DMS153 (cell line): ENCODE measurements at places on chromosomes 5 and 9.

GRCh38 chr9:35519692-35520363, 29.9 kb downstream of the RUSC2 start:
- DNase-seq = no peak

DNA sequence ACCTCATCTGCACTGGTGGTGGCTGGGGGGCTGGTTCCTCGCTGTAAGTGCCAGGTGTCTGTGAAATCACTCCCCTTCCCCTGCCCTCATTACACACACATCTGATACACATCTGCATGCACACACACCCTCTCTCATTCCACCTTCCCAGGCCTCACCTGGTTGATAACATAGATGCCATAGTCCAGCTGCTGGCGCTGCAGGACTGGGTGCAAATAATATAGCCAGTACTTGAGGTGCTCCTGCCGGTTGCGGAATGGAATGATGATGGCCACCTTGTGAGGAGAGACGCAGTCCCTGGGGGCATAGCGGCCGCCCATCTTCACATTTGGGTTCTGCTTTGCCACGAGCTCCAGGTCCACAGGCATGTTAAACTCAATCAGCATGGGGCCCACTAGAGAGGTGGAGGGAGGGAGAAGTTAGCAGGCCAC, 32.1 kb downstream of the B4GALT1 start:
- no peak for DNase-seq

- DNase-seq = no peak
These were observed 62.6 kb upstream of the ZNF354B start for GRCh38 chr5:178797101-178797521.

GRCh38 chr9:3827175-3827574, 301.4 kb upstream of the RFX3 start:
- no peak for DNase-seq

DNA sequence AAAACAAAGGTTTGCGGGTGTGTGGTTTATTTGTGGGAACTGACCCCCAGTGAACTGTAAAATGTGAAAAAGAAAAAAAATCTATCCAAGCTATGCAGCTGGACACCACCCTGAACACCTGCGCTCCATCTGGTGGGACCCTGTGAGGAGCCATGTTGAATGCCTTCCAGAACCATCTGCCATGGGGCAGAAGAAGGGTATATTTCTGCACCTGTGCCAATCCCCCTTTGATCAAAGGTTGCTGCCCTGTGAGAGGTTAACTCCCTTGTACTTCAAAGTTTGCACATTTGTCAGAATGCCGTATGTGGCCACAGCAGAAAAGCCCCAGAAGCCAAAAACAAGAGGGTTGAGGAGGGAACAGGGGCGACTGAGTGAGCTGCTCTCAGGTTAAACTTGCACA, 148.5 kb upstream of the ALDH1B1 start:
- no peak for DNase-seq

GRCh38 chr9:73573235-73573634, 421.6 kb downstream of the ANXA1 start:
- DNase-seq = no peak

DNA sequence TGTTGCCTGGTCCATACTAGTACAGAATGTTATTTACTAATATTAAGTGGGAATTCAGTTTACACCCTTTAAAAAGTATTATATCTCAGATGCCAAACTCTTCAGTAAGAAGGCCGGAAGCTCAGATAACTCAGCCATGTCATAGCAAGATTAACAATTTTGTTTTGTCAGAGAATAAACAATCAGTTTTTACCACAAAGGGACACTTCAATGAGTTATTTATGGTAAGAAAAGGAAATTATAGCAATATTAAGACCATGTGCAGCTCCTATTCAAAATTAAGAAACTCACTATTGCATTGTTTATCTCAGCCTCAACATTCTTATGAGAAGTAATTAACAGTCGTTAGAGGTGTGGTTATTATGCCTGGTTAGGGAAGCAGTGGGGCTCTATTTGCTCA, 13.1 kb upstream of the ARL15 start:
- DNase-seq = no peak

DNA sequence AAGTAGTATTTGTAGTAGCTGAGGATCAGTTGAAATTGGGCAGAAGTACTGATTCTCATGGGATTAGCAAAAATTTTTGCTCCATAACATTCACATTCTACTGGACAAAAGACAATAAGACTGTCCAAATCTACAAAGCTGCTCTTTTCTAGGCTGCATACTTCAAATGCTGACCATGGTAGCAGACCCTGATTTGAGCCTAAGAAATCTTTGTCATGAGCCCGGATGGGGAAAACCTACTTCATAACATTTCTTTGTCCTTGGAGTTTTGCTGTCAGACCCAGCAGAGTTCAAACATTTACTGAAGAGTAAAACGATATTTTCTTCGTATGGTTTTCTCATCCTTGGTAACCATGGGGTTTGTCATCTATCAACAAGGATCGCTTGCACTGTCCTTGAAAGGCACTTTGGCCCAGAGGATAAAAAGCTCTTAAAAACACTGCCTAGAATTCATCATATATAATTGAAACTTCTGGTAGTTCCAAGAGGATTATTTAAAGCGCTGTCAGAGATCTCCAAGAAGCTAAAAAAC, 216.9 kb downstream of the CAVIN4 start:
- no peak for DNase-seq

GRCh38 chr5:59296317-59297264, 596.9 kb downstream of the PDE4D start:
- DNase-seq = no peak

DNA sequence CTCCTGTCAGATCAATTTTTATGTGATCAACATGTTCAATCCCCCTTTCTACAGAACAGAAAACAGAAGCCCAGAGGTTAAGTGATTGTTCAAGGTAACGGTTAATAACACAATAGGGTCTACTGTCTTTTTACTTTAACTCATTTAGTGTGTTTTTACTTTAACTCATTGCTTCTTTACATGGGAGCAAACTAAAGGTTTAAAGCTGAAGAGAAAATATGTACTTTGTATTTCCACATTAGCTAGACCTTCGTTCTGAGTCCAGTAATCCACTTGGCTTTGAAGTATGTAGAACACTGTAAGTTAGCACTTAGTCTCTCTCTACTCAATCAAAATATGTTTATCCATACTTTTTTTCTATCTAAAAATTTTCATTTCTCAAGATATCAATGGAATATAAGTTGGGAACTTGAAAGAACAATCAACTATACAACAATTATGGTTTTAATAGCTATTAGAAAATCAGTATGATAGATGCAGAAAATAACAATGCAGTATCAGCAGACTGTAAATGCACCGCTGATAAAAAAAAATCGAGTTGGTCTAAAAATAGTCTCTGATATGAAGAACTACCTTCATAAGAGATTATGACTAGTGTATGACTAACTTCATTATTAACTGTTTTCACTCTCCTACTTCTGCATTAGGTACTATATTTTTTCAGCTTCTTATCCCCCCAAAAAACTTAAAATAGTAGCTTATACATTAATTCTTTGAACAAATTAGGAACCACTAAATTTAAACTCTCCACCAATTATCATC, 20.6 kb downstream of the PGGT1B start:
- DNase-seq = no peak

GRCh38 chr5:148408092-148408491, 24.3 kb downstream of the FBXO38 start:
- DNase-seq = no peak

GRCh38 chr5:171794470-171794960, 8.9 kb downstream of the SMIM23 start:
- DNase-seq = no peak

- no peak for DNase-seq
These were observed 559.9 kb downstream of the PSAT1 start for GRCh38 chr9:78856781-78857180.

DNA sequence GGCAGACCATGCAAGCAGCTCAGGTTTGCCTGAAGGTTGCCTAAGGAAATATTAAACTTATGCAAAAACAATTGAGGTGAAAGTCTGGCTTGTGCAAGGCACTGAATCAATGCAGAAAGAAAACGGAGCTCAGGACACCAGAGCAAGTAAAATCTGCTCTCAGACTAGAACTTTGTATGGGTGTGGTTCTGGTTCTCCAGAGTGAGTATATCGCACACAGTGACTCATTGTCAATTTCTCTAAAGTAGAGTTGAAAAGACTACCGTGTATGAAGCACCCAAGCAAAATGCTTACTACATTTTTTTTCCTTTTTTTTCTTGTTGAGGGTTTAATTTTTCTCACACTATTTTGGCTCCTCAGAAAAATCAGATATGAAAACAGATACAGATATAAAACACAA, 650.3 kb upstream of the CDH10 start:
- no peak for DNase-seq

DNA sequence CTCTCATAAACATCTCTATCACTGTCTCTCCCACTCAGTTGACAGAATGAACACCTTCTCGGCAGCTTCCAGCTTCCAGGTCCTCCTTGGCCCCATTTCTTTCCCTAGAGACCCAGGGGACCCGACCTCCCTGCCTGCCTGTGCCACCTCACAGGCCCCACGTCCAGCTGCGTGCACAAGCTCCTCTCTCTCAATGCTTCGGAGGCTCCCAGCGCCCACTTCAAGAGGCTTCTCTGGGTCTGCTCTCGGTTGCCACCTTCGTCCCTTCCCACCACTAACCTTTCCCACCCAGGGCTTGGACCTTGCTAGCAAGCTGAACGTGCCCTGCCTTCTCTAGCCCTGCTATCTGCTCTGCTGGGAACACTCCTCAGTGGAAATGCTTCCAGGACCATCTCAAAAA, 2.8 kb upstream of the N4BP3 start:
- DNase-seq = no peak

GRCh38 chr5:10699281-10699874, 61.7 kb downstream of the DAP start:
- DNase-seq = no peak

DNA sequence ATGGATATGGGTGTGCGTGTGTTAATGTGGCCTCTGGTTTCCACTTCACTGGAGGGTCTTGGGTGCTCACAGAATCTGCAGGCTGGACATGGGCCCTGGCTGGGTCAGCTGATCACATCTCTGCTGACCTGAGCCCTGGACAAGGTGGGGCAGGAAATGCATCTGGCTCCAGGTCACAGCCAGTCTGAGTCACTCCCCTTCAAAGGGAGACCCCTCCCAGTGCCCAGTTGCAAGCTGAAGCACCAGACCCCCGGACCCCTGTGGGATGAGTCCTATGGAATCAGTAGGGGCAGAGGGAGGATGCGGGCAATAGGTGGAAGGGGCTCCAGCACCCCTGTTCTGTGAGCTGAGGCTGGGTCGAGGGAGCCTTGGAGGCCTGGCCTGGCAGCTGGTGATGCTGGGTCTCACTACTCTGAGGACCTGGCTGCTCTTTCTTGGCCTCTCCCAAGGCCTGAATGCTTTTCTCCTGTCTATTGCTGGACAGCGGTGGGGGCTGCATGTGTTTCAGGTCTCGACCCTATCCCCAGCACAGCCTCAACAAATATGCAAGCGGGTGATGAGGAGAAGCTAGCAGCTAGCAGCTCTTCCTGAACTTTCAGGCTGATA, 54.5 kb downstream of the PHF2 start:
- no peak for DNase-seq

DNA sequence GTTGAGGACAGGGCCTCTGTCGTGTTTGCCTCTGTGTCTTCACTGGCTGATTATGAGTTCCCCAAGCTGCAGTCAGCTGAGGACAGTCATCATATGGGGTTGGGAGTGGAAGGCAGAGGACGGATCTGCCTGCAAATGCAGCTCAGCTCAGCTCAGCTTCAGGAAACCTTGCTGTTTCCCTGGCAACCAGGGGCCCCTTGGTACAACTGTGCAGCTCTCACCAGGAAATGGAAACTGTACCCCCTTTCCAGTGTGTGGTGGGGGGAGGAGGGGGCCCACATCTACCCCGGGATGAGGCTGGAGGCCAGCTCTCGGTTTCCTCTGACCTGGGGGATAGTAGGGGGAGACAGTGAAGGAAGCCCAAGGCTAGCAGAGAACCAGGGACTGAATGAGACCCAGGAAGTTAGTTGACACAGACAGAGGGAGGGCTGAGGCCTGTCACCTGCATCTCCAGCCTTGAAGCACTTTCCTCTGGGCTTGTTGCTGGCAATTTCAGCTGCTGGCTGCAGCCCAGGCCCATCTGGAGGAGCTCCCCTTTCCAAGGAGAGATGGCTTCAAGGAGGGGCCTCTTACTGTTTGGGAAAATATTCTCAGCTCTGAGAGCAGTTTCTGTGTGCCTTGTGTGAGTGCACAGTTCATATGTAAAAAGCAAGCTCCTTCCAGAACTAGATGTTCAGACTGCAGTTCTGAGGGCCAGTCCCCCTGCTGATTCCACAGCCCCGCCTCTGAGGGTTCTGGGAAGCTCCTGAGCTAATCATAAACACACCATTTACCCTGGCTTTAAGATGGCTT, 6.9 kb downstream of the ANXA6 start:
- no peak for DNase-seq

- no peak for DNase-seq
These were observed 34.5 kb upstream of the ORM1 start for GRCh38 chr9:114288193-114289091.

- no peak for DNase-seq
These were observed 101.0 kb upstream of the PIK3R1 start for GRCh38 chr5:68114378-68115040.

DNA sequence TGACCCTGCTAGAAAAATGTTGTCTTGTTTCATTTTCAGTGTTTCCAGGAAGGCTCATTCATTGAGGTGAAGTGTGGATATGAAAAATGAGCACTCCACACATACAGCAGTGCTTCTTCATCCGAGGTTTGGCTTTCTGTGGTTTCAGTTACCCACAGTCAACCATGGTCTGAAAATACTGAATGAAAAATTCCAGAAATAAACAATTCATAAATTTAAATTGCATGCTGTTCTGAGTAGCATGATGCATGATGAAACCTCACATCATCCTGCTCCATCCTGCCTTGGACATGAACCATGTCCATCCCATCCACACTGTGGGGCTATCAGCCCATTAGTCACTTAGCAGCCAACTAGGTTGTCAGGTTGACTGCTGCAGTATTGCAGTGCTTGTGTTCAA, 10.4 kb upstream of the SLC45A2 start:
- no peak for DNase-seq

DNA sequence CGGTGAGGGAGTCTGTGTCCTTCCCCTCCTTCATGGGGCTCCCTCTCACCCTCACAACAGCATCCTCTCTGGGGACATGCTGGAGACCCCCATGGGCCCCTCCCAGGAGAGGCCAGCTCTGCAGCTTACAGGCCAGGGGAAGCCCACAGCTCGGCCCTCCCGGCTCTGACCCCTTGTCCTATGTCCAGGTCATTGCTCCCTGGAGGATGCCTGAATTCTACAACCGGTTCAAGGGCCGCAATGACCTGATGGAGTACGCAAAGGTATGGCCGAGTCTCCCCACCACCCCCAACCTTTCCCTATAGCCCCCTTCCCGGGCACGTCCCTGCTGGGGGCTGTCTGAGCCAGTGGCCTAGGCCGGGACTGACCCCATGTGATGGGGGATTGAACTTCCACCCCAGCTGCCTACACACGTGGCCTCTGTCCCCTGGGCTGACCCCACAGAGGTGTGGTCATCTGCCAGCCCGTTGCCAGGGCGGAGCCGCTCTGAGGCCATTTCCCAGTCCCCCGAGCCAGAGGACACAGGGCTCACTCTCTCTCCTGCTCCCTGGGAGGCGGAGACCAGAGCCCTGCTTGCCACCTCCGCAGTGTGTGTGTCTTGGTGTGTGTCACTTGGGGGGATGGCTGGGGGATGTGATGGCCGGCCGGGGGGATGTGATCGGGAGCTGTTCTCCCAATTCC, 21.9 kb downstream of the ASS1 start:
- no peak for DNase-seq
